CD14-positive monocyte (primary cell): ENCODE measurements at places on chromosomes 1 and 21.

GRCh38 chr1:209425959-209426358 lies 157.6 kb upstream of the CAMK1G start:
- no peak for DNase-seq

DNA sequence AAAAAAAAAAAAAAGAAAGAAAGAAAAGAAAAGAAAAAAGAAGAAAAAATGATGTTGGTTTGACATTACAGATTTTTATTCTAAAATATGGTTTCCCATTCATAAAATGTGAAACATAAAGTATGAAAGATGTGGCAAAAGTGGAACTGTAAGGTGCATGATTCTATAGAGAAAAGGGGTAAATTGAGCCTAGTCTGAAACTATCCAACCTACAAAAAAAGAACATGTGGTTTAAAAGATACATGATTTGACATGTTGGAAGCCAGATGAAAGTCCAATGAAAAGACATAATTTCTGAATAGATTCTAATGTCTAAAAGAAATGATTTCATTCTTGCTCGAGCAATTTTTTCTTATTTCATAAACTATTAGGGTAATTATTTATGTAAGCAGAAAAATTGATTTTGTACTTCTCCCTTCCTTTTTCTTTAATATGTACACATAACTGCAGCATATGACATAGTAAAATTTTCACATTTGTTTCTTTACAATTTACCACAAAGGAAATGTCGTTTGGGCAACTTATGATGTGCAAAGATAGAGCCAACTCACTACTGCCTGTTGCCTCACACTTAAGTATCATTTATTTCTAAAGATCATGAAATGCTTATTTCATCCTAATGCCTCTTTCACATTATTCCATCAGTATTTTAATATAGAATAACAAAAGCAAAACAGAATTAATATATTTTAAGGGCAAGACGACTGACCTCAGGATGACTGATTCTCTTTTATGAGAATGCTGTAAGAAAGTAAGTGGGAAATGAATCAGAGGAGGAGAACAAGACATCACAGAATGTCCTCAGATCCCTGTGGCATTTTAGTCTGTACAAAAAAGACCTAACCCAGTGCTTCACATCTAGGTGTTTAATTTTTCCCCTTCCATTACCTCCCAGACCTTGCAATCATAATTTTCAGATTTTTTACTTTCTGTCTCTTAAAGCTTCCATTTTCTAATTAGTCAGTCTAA lies 165.8 kb upstream of the HMCN1 start:
- DNase-seq, result peak; percentile 68

DNA sequence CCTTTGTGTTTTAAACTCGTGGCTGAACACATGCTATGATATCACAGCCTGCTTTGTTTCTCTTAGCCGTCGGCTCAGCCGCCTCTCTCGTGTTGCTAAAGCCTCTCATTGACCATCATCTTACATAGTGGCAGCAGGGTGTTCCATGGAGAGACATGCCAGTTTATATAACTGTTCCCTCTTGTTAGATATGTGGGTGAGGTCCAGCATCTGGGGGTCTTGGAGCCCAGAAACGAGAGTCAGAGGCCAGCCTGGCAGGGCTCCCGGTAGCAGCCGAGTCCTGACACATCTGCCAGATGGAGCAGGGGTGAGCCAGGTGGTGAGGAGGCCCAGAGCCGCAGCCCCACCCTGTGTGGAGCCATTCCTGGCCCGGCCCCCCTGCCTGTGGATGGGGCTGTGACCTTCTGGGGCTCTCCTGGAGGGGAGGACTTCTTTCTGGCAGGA lies 11.9 kb downstream of the PODN start:
- no peak for DNase-seq

- peak; percentile 8 for DNase-seq
These were observed 31.2 kb upstream of the TNFRSF1B start for GRCh38 chr1:12135612-12136011.

- peak; percentile 33 for DNase-seq
These were observed 630 bp downstream of the ACP6 start for GRCh38 chr1:147669469-147670318.

GRCh38 chr1:108049178-108049819 lies 84.3 kb upstream of the VAV3 start:
- peak; percentile 77 for DNase-seq
